ENCODE measurements at places on chromosomes 1 and 21.

DNA sequence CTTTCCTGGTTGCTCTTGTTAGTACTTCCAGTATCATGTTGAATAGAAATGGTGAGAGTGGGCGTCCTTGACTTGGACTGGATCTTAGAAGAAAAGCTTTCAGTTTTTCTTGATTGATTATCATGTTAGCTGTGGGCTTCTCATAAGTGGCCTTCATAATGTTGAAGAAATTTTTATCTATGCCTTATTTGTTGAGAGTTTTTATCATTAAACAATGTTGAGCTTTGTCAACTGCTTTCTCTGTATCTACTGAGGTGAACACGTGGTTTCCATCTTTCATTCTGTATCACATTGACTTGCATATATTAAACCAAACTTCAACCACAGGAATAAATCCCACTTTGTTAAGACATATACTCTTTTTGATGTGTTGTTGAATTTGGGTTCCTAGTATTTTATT, 29.4 kb downstream of the PRKAB2 start:
- DNase-seq: no peak

GRCh38 chr1:174445817-174446216, 1.9 kb upstream of the GPR52 start:
- DNase-seq: no peak

- DNase-seq: no peak
Measured at GRCh38 chr1:201184307-201185122, 6.1 kb upstream of the IGFN1 start.

DNA sequence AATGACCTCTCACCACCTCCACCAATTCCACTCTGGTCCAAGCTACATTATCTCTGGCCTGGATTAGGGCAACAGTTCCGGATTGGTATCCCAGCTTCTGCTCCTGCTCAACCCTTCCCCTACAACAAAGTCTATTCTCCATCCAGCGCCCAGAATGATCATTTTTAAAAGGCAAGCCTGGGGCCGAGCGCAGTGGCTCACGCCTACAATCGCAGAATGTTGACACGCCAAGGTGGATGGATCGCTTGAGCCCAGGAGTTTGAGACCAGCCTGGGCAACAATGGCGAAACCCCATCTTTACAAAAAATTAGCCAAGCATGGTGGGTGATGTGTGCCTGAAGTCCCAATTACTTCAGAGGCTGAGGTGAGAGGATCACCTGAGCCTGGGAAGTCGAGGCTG, 2.2 kb downstream of the LYST start:
- DNase-seq: no peak

- DNase-seq: no peak
Measured at GRCh38 chr1:20600156-20600555, 11.3 kb downstream of the CDA start.

DNA sequence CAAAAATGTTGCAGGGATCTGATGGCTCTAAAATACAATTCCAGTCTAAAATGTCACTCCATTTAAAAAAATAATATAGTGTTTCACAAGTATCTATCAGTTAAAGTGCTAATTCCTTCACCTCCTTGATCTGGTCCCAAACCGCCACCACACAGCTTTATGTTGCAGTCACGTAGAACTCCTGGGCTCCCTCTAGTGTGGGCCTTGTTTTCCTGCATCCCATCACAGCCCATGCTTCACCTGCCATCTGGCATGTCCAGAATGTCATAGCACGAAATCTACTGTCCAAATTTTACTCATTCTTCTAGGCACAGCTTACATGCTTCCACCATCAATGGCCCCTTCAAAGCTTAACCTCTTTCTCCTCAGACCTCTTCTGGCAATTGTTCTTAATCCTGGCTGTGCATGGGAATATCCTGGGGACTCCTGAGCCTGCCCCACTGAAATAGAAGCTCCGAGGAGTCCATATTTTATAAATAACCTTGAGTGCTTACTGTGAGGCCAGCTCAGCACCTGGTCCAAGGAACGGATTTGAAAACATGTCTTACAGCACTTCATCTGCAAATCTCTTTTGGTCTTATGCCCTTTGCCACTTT, 15.5 kb downstream of the FYB2 start:
- no peak for DNase-seq

- DNase-seq: no peak
Measured at GRCh38 chr1:153768316-153769181, 6.7 kb upstream of the SLC27A3 start.

- DNase-seq: no peak
Measured at GRCh38 chr1:153356392-153357075, 1.1 kb upstream of the S100A9 start.

DNA sequence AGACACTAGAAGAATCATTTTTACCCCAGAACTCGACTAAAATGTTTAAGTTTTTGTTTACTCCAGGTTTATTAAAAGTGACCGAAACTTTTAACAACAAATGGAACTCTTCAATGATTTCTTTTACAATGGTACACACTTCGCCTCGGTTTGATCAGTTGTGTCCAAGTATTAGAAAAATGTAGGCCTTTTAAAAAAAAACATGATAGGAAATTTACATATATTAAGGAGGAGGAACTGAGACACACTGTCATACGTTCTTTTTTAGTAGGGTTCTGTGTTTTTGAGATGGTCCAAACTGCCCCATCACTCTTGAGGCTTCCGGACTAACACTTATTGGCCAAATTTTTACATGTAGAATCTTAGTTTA, 1.3 kb downstream of the PRDM2 start:
- DNase-seq: no peak

GRCh38 chr1:100760511-100760910, 41.0 kb downstream of the VCAM1 start:
- DNase-seq: no peak

DNA sequence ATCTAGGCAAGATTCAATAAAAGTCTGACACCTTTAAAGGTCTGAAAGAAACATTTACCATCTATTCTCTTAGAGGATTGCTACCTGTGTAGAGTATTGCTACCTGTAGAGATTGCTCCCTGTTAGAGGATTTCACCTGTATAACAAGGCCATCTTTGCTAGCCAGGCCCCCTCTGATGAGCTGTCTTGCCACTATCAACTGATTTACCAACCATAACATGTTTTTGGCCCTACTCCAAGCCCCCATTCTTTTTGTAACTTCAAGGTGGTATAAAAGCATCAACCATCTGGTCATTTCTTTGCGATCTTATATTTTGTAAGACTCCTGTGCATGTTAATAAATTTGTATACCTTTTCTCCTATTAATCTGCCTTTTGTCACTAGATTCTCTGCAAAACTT, 424.7 kb upstream of the CAMK1G start:
- DNase-seq: no peak

GRCh38 chr1:110356379-110356778, 17.2 kb downstream of the RBM15 start:
- no peak for DNase-seq

- DNase-seq: no peak
Measured at GRCh38 chr1:75412616-75413015, 198.3 kb downstream of the SLC44A5 start.

GRCh38 chr21:15826147-15826780, 96.5 kb downstream of the USP25 start:
- DNase-seq: no peak

- DNase-seq: no peak
Measured at GRCh38 chr1:22745669-22746585, 35.3 kb downstream of the EPHB2 start.

DNA sequence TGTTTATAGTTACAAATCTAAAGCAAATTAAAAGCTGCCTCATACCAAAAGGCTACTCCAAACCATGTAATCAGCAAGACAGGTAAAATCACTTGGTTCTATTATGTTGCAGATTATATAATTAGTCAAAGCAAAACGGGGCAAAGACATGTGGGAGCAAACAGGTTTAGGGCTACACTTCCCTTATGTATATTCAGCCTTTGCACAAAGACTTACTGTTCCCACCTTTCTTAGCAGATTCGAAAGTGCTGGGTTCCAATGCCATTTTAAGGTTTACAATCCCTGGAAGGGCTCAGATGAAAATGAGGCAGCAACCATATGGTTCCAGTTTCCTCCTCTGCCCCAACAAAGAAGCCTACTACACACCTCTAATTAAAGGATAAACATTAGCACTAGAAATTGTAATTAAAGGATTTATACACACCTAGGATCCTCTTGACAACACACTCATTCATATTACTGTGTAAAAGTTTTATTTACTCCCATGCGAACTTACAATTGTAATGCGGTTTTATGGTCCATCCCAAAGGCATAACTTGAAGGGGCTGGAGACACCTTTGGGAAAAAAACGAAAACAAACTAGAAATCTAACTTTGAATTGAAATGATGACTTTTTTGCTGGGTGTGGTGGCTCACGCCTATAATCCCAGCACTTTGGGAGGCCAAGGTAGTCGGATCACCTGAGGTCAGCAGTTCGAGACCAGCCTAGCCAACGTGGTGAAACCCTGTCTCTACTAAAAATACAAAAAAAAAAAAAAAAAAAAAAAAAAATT, 117.3 kb upstream of the PKN2 start:
- no peak for DNase-seq

- DNase-seq: no peak
Measured at GRCh38 chr1:185846672-185847444, 112.7 kb downstream of the HMCN1 start.

DNA sequence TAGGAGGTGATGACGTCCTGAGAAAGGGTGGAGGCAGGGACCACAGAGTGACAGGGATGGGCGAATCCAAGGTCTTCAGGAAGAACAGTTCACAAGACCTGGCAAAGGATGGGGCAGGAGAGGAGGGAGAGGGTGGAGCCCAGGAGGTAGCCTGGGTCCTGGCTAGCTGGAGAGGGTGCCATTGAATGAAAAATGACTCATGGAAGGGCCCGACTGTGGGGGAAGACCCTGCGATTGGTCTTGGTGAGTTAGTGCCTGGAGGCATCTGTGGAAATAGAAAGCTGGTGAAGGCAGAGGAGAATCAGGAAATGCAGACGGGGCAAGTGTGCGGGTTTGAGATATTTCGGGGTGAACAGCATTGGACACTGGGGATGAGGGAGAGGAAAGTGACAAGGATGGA, 60.3 kb upstream of the SLC45A1 start:
- DNase-seq: no peak
